Thyroid gland (tissue), 4 donors: ENCODE measurements at places on chromosomes 5 and 9. TPM values are rescaled to one million over a fixed set of nuclear protein-coding genes. Genes with fewer than 3 reads are reported as not detected.

The MED10 gene
- 21.9 TPM for total RNA-seq

The EQTN gene
- total RNA-seq: not detected

The LCN12 gene
- total RNA-seq: 85.0 TPM

The FAM81B gene
- total RNA-seq: 0.46 TPM

The SAXO1 gene
- not detected for total RNA-seq
